ENCODE measurements at places on chromosomes 4 and X.

GRCh38 chr4:6343939-6344408 lies 74.3 kb downstream of the WFS1 start:
- DNase-seq = no peak

- DNase-seq = peak; percentile 48
Measured at GRCh38 chrX:125132274-125132673, 187.4 kb upstream of the TEX13C start.

DNA sequence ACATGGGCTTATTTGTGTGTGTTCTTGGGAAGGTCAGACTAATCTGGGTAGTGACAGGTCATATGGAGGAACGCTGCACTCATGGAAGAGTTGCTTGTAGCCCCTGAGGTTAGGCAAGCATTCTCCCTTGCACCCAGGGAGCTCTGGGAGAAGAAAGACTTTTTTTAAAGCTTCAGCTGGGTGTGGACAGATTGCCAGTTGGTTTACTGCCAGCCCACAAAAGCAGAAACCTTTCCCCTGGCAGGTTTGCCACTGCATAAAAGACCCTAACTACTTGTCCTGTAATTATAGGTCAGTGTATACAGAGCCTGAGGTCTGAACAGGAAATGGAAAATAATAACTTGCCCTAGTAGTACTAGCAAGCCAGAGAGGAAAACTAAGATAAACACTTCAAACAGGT lies 7.4 kb upstream of the NFKB1 start:
- no peak for DNase-seq

GRCh38 chr4:35938936-35939335 lies 305.4 kb downstream of the ARAP2 start:
- no peak for DNase-seq

GRCh38 chr4:151743128-151743854 lies 17.5 kb downstream of the GATB start:
- DNase-seq = no peak

DNA sequence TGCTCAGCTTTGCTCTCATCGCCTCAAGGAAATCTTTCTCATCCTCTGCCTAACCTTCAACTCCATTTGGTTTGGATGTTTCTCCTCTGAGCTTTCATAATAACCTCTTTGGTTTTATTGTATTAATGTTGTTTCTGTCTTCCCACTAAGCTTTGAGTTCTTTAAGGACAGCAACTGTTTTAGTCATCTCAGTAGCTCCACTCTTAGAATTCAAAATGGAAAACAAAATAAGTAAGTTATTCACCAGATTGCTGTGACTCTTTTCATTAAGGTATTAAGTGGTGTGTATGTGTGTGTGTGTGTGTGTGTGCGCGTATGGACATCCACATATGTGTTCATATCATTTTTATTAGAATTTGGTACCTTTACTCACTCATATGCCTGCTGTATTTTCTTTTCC lies 279.2 kb upstream of the BOD1L1 start:
- no peak for DNase-seq

GRCh38 chr4:29565256-29565655 lies 1154.9 kb upstream of the PCDH7 start:
- no peak for DNase-seq

DNA sequence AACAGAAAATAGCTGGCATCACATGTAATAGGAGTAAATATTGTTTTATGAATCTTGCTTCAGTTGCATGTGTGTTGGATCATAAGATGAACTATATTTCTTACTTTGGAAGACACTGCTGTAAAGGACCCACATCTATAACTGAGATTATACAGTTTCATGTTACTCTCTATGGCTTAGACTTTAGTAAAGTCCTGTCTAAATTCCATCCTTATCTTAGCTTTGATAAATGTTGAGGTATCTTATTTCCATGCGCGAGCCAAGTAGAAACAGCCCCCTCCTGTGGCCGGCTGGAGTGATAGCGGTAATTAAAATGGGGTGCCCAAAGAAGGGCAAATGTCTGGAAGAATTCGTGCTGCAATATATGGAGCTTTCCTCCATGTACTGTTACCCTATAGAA lies 43.0 kb downstream of the CCDC158 start:
- DNase-seq = peak; percentile 58

GRCh38 chr4:88940506-88940905 lies 116.5 kb downstream of the FAM13A start:
- DNase-seq = no peak

- no peak for DNase-seq
Measured at GRCh38 chr4:100582146-100582545, 64.3 kb upstream of the EMCN start.

Measured in NB4 (cell line).